ENCODE measurements at places on chromosomes 7 and 10.

GRCh38 chr7:74059681-74060588 lies 23.7 kb upstream of the LIMK1 start:
- no peak for DNase-seq

GRCh38 chr10:11326913-11327616 lies 284.4 kb downstream of the USP6NL start:
- DNase-seq: no peak

GRCh38 chr10:543862-544822 lies 145.3 kb downstream of the DIP2C start:
- no peak for DNase-seq

DNA sequence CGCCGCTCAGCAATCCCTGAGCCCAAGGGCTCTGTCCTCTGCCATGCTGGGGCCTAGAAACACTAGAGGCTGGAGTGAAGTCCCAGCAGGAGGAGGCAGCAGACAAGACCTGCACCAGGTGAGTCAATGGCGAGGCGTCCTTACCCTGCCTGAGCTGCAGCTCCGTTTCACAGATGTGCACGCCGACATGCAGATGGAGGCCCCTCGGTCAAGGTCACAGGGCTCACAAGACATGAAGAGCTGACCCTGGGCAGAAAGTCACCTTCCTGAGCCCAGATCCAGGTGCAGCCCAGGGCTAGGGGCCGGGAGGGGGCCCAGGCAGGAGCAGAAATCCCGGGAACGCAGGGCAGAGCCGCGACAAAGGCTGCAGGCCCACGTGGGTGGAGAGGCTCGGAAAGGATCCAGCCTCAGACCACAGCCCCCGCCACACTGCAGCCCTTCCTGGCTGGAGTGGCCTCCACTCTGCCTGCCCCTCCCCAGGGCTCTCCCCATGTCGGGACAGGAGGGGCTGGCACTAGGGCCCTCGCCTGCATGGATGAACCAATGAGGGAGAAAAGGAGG lies 23.8 kb downstream of the PDGFA start:
- no peak for DNase-seq

- DNase-seq: no peak
These were observed 163.6 kb downstream of the HGF start for GRCh38 chr7:81606078-81606863.

DNA sequence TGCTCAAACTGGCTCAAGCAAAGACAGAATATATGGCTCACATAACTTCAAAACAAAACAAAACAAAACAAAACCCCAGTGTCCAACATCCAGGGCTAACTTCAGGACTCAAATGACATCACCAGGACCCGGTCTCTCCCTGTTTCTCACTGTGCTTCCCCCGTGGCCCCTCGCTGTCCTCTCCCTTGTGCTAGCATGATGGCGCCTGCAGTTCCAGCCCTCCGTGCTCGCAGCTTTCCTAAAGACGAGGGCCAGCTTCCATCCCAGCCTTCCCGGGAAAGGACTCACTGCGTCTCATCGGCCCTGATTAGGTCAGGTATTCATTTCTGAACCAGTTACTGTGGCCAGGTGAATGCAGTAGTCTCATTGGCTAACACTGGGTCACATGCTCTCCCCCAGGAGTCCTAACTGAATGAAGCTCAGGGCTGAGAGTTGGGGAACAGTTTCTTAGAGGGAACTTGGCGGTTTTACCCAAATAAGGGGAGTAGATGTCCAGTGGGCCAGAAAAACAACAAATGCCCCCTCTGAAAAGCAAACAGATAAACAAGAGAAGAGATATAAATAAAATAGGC lies 33.0 kb upstream of the CTBP2 start:
- no peak for DNase-seq

DNA sequence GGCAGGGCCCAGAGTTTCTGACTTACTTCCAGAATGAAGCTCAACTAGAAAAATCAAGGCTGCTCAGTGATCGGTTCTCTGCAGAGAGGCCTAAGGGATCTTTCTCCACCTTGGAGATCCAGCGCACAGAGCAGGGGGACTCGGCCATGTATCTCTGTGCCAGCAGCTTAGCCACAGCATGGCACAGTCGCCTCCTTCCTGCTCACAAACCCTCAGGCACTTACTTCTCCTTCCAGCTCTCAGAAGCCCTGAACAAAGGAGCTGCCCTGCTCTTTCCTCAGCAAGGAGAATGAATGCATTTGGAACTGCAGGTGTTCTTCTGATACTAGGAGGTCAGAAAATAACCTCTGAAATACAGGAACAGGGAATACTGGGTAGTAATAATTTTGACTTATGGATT lies 219.7 kb upstream of the PRSS1 start:
- no peak for DNase-seq

DNA sequence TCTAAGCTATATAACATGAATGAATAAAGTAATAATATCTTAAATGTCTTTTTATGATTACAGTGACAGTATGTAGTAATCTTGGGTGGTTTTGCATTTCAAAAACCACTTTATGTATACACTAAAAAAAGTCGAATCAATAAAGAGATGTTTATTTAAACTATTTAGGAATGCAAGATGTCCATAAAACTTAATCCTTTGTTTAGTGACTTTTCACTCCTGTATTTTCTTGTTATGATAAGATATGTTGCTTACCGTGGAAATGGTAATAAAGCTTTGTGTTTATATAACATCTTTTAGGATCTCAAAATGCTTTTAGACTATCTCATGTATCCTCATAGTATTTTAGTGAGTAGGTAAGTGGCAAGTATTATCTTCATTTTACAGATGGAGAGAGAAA lies 48.5 kb downstream of the SP4 start:
- DNase-seq: no peak

- DNase-seq: no peak
These were observed 63.0 kb upstream of the PRSS58 start for GRCh38 chr7:142320883-142321282.

- DNase-seq: no peak
These were observed 78.9 kb downstream of the MICALL2 start for GRCh38 chr7:1380231-1380815.

DNA sequence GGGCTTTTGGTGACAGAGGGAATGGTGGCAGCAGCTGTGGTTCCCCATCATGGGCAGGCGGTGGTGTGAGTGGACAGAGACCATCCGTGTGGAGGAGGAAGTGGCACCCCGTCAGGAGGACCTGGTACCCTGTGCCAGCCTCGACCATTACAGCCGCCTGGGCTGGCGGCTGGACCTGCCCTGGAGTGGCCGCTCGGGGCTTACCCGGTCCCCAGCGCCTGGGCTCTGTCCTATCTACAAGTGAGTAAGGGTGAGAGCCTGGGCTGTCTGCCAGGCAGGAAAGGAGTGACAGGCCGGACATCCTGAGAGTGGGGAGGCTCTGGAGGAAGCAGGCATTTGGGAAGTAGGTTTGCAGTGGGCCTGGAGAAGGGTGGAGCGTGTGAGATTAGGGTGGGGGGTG lies 2.9 kb upstream of the ZNF467 start:
- no peak for DNase-seq

GRCh38 chr7:13041368-13041988 lies 354.0 kb downstream of the ARL4A start:
- DNase-seq: no peak

DNA sequence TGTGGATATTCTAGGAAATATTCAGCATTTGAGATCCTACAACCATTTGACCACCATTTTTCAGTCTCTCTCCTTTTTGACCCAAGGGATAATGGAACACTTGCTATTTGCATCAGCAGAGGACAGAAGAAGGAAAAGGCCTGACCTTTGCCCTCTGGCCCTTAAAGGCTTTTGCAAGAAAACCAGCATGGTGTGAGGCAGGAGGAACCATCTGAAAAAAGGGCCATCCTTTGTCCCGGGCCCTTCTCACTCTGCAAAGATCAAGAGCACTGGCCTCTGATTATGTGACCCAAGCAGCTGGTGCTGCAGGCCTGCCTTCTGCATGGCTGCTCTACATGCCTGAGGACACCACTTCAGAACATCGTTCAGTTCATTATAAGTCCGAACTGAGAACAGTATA lies 133.3 kb upstream of the STK17A start:
- no peak for DNase-seq

- no peak for DNase-seq
These were observed 129.4 kb downstream of the NRBF2 start for GRCh38 chr10:63262430-63263073.

GRCh38 chr10:1464881-1465417 lies 272.4 kb downstream of the ADARB2 start:
- DNase-seq: no peak

GRCh38 chr10:49616421-49617101 lies 2.7 kb downstream of the CHAT start:
- DNase-seq: no peak

DNA sequence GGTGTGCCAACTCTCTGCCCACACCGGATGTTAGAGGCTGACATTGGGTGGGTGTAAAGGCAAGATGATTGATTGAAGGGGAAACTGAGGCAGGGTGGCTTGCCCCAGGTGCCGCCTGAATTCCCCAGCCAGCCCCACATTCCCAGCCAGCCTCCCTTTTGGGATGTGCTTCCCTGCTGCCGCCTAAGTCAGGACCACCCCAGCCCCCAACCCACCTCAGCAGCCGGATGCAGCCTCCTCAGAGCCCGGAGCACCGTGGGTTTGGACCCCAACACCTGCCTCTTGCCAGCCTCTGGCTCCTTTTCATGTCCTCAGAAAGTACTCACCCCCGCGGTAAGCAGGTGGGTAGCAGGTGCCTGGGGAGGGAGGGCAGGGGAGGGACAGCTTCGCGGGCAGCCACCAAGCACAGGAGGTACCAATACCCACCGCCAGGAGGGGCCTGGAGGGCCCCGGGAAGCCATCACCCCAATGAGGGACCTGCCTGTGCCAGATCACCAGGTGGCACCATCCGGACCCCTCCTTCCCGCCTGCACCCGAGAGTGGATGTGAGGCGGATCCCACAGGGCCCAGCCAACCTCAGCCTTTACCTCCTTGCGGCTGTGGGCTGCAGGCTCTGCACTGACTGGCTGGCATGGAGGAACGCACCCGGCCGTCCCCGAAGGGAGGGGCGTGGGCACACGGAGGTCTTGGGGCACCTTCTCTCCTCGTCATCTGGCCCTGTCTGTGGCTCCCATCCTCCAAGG lies 60.5 kb downstream of the PWWP2B start:
- peak; percentile 48 for DNase-seq

DNA sequence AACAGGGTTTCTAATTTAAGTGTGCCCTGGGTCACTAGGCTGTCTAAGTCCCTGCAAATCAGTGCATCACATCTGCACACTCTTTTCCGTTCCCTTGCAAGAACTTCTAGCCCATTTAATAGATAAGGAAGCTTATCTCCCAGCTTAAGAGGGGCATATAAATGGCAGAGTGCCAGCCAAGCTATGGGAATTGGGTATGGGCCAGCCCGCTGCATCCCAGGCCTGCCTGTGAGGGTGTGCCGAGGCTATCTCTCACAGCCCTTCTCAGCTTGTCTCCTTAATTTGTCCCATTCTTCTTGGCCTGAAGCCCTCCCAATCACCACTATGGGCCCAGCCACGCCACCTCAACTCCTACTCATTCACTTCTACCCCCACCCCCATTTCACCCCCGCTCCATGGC lies 14.7 kb downstream of the AQP1 start:
- DNase-seq: peak; percentile 2
